Cerebellar nuclear complex (tissue), 1 donor: ENCODE measurements at places on chromosomes 3 and 15.

GRCh38 chr3:1082108-1082507 lies 10.7 kb upstream of the CNTN6 start:
- no peak for DNase-seq

- no peak for DNase-seq
Observed at GRCh38 chr3:25783661-25784512, 644 bp upstream of the NGLY1 start.

DNA sequence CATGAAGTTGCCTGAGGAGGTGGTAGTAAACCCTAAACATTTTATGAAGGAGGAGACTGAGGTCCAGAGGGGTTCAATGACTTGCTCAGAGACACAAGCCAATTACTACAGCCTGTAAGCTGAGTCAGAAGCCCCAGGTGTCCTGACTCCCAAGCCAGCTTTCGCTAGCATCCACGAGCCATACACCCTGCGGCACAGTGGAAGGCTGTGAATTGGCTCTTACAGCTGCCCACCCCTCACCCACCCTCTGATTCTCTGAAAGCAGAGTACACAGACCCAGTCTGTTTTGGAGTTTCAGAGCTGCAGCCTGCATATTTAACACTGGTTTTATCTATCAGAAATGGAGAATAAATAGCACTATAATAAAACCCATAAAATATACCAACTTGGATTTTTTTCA lies 253.4 kb downstream of the IGSF11 start:
- DNase-seq = no peak

DNA sequence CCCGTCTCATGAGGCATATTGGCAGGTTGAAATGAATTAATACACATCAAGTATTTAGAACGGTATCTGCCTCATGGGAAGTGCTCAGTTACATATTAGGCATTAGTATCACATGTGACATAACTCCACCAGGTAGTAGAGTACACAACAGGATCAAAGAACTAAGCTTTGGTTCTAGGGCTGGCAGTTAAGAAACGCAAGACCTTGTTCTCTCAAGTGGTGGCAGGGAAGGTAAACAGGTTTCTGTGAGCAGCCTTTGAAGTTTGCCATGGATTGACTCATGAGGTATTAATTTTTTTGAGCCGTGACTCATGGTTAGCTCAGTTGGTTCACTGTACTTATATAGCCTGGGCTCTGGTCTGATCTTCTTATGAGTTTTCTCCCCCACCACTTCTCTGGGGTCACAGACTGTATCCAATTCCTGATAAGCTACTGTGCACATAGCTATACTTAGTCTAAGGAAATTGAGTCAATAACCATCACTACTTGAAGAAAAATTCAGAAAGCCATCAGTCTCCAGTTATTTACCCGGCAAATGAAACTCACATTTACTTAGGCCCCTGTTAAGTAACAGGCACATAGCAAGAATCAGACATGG lies 155.6 kb upstream of the STT3B start:
- no peak for DNase-seq

GRCh38 chr3:103389356-103389755 lies 954.5 kb downstream of the ZPLD1 start:
- DNase-seq = no peak

DNA sequence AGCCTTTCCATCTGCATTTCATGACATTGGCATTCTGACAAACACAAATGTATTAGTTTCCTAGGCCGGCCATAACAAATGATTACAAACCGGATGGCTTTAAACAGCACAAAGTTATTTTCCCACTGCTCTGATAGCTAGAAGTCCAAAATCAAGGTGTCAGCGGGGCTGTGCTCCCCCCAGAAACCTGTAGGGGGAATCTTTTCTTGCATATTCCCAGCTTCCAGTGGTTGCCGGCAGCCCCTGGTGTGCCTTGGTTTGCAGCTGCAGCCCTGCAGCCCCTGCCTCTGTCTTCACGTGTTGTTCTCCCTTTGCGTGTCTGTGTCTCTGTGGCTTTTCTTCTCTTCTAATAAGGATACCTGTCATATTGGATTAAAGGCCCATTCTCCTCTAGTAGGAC lies 79.0 kb upstream of the CDV3 start:
- DNase-seq = no peak

DNA sequence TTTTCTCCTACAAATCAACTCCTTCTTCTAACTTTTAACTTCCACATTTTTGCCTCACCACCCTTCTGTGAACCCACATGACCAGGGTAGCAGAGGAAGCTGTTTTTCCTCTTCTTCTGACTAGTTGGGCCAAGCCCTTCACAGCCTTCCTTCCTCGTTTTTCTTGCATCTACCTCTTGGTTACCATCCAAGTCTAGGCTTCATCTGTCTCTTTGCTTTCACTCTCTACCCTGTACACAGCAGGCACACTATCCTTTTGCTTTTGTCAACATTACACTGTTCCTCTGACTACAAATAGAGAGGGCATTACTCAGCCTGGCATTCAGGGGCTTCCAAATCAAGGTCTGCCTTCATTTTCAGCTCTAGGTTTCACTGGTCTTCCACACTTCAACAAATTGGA lies 22.0 kb downstream of the SLC9A9 start:
- no peak for DNase-seq

DNA sequence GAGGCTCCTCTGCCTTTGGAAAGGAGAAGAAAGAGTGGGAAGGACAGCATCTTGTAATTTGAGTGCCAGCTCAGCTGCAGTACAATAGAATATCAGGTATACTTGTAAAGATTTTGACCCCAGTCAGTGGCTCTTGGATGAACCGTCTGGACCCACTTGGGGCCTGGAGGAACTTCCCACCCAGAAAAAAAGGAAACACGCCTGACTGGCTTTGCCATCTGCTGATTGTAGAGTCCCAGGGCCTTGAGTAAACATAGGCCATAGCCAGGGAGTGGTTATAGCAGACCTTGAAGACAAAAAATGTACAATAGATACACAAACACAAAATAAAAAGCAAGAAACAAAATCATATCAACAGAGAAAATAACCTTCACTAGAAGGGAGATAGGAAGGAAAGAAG lies 112.1 kb downstream of the GOLIM4 start:
- no peak for DNase-seq

- no peak for DNase-seq
Observed at GRCh38 chr15:34650177-34650576, 66.7 kb upstream of the GOLGA8B start.

DNA sequence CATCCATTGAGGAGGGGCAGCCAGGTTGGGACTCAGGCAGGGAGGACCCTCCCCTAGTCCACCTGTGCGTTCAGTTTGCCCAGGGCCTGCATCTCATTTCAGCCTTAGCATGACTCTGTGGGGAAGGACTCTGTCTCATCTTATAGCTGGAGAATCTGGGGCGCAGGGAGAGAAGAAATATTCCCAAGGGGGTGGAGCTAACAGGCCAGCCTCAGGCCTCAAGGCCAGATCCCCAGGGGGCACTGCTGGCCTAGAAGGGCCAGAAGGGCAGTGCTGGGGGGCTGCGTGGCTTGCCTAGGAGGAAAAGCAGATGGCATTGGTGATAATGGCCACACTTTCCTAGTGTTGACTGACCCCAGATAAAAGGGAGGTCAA lies 10.9 kb downstream of the AMOTL2 start:
- DNase-seq = no peak

DNA sequence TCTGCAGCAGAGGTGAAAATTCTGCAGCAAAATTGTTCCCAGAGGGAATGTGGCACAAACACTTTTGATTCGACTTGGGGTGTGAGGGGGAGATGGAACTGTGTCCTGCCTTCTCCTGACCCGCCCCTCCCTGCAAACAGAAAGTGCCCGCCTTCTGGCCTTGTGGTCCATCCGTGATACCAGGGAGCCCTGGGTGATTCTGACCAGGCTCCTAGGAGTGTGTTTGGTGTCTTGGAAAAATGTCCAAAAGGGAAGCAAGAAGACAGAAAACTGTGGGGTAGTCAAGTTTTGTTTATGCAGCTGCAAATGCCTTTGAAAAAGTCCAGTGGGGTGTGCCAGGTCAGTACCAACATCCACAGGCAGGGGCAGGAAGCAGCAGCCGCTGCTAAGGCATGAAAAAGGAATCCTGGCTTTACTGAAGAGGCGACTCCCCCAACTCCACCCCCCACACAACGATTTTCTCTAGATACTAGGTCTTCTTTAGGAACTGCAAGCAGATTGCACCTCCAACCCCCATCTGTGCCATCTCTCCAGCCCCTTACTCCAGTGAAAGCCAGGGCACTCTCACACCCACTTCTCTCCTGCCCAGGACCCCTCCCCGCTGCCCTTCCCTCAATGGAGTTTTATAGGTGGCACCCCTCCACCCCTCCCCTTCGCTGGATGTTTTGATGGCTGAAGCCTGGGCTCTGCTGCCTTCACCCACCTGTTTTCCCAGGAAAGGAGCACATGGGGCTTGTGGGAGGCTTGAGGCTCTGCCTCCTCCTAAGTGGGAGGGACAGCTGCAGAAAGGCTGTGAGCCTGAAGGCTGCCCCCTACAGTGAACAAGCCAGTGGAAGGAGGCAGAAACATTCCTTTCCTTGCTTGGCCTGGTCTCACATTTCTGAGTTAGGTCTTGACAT lies 82.4 kb upstream of the HERC1 start:
- DNase-seq = no peak

DNA sequence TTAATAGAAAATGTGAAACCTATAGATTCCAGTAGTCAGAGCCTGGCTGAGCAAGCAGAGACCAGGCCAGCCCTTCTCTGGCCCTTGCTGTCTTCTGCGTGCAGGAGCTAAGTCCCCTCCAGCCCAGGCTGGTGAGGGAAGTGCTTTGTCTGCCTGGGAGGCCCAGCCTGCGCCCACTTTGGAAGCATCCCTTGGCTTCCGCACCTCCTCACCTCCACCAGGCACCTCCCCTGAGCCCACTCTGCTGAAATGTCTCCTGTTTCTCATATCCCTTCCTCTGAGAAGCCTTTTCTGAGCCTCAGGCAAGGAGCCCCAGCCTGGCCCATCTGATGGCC lies 45.3 kb downstream of the ALDH1L1 start:
- DNase-seq = no peak

- no peak for DNase-seq
Observed at GRCh38 chr3:66480666-66481065, 20.2 kb downstream of the LRIG1 start.

DNA sequence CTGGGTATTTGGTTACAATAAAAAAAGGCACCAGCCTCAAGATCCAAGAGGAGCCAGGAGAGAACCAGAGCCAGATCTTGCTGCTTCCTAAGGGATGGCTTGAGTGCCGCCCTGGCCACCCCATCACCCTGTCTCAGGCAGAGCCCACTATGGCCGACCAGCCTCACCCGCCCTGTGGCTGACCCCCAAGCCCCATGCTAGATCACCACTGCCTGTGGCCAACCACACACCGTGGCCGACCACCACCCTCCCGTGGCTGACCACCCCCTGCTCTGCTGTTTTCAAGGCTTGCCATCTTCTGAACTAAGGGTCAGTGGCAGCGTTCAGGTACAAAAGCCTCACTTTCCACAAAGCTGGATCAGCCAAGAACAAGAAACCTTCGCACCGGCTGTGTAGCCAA lies 12.0 kb downstream of the CSPG5 start:
- DNase-seq = no peak

GRCh38 chr3:48090166-48090939 lies 74.1 kb upstream of the MAP4 start:
- no peak for DNase-seq

GRCh38 chr15:87653646-87654045 lies 602.9 kb downstream of the NTRK3 start:
- DNase-seq = no peak

DNA sequence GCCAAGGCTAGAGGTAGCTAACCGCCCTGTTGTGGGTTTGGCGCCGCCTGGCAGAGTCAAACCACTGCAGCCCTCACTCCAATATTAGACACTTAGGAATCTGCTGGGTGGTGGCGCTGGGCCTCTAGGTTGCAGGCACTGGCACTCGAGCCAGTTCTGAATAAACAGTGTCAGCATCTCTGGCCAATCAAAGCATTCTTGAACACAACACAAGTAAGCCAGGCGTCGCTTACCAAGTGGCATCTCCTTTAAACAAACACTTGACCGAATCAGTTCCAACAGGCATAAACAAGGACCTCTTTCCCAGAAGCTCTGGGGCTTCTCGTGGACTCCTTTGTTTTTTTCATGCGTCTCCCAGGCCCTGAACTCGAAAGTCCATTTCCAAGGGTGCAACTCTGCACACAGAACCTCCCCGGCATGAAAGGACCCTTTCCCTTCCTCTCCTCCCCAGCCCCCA lies 82.3 kb downstream of the LRIG1 start:
- DNase-seq = no peak

GRCh38 chr3:56806407-56806806 lies 4.7 kb upstream of the ARHGEF3 start:
- no peak for DNase-seq

GRCh38 chr3:67739851-67740250 lies 85.4 kb upstream of the SUCLG2 start:
- DNase-seq = no peak

GRCh38 chr15:84871428-84871985 lies 13.0 kb upstream of the SLC28A1 start:
- DNase-seq = no peak

DNA sequence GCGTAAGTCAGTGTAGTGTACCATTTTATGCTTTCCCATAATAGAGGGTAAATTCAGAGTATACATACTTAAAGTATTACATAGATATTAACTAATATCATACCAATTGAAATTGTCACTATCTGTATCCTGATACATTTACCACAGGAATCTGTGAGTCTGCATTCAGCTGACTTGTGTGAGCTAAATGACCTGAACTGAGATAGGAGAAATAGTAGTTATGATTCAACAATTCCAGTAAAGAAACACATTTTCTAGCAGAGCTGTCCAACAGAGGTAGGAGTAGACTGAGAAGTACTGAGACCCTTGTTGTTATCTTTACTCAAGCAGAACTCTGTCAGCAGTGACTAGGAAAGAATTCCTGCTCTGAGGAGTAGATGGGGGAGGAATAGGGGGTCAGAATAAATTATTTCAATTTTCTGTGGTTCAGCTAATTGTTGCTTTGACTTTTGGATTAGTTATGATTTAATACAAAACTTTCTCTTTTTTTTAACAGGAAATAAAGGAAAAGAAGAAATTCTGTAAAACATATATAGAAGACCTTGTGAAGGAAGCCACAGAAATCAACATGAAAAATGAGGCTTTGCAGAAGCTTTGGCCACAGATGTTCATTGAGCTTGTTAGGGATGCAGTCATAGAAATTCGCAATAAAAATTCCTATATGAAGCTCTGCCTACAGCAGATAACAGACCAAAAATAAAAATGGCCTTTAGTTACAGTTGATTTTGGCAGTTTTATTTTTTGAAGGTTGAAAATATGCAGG lies 66.2 kb upstream of the THSD4 start:
- DNase-seq = no peak

- no peak for DNase-seq
Observed at GRCh38 chr3:52077925-52078324, 21.6 kb upstream of the DUSP7 start.

DNA sequence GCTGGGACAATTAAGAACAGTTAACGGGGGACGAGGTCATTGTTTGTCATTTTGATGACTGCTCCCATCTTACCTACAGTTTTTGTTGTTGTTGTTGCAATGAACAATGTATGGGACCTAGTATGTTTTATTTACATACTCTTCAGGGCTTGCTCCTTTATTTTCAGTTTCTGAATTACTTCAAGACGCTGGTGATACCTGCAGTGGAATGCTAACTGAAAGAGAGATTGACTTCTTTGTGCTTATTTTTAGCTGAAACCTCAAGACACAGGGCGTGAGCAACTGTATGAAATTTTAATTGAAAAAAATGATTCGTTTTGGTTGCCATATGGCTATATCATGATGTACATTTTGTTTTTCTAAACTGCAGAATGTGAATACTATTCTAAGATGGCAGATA lies 297.9 kb downstream of the EDEM1 start:
- no peak for DNase-seq
